ENCODE measurements at places on chromosomes 4 and X. TPM values are rescaled to one million over a fixed set of nuclear protein-coding genes. Genes with fewer than 3 reads are reported as not detected.
A peak's percentile ranks its signal among the peaks of the same experiment; 100 is the strongest.

DNA sequence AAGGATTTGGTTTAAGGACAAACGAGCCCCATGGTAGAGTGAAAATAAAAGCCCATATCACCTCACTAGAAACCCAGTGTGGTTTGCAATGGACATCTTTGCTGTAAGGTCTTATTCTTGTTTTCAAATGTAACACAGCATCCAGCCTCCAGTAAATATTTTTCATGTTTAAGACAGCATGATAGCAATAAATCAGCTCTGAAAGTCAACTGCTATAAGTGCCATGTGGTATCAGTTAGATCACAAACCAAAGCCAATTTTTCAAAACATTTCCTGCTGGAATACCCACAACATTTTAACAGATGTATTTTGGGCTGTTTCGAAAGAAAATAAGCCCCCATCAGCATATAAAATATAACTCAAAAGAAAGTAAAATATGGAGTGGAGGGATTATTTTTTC lies 24.0 kb upstream of the SCML1 start:
- DNase-seq = no peak

GRCh38 chr4:7759216-7759615 lies 180.4 kb downstream of the AFAP1 start:
- DNase-seq = peak; percentile 87

DNA sequence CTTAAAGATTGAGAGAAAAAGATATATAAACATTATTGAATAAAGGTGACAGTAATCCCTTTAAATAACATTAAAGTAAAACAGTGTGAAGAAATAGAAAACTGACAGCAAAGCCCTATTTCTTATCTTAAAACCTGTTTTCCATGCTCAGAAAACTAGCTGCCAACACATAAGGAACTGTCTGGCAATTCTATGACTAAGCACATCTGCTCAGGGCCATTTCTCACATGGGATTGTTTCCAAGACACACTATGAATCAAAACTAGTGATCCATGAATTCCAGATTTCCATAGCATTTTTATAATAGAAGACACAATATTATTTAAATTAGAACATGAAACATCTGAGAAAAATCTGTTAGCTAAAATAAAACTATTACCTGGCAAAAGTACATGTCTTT lies 113.4 kb downstream of the SCLT1 start:
- DNase-seq = no peak

The MAGT1 gene
- total RNA-seq = 40.5 TPM

The GABRG1 gene
- total RNA-seq = not detected

- no peak for DNase-seq
Observed at GRCh38 chr4:5967783-5968182, 50.4 kb downstream of the C4orf50 start.

The HTRA3 gene
- not detected for total RNA-seq

DNA sequence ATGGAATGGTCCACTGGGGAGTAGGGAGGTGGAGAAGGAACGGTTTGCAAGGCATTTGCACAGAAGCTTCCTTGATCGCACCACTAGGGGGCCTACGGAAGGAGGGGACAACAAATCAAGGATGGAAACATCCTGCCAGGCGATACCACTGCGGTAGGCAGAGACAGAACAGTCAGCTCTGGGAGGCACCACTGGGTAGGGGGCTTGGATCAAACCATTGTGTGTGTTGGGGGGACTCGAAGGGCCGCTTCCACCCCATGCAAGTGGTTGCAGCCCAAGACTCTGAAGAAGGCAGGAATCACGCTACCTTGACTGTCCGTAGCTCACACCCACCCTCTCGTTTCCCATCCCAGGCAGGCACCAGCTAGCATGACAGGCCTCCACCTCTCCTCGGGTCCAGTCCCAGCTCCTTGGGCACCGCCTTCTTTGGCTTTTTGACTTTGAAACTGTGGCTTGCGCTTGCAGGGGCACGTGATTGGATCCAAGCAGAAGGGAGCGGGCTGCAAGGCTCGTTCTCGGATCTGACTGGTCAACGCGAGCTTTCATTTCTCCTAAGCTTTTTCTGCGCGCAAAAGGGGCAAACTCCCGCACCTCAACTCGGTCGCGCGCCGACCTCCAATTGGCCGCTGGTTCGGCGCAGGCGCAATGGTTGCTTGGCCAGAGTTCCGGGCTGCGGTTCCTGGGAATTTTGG lies 28.4 kb downstream of the GAGE1 start:
- peak; percentile 9 for DNase-seq

DNA sequence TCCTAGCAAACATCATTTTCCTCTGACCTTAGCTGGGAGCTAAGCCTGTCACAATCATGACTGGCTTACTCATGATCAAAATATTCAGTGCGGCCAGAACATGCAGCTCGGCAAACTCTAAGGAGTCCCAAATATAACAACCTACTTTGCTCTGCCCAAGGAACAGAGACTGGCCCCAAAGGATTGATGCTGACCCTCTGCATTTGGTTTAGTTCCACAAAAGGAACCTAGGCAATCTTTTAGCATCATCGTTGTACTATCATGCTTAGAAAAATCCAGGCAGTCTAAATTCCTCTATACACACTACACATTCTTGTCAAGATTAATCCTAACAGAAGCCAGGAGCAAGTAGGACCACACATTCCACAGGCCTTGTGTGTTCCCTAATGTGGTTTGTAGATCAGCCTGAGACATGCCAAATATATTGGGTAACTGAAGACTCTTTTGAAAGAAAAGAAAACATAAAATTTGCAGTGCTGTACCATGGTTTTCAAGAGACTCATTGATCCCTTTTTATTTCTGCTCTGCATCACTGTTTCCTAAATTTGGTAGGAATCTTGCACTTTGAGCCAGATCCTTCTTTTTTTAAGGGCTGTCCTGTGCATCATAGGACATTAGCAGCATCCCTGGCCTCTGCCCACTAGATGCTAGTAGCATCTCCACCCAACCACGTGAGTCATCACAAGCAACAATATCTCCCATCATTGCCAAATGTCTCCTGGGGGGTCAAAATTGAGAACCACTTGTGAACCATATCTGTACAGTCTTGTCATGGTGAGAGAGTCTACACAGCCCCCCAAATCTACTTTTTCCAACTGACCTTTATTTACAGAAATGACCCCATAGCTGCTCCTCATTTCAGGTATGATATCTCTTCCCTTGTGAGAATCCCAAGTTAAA lies 17.6 kb upstream of the CC2D2A start:
- no peak for DNase-seq

The RIBC1 gene
- total RNA-seq = 0.57 TPM

The RBM46 gene
- not detected for total RNA-seq

The CT55 gene
- not detected for total RNA-seq

- DNase-seq = no peak
Observed at GRCh38 chr4:62822306-62822705, 1586.9 kb downstream of the TECRL start.

DNA sequence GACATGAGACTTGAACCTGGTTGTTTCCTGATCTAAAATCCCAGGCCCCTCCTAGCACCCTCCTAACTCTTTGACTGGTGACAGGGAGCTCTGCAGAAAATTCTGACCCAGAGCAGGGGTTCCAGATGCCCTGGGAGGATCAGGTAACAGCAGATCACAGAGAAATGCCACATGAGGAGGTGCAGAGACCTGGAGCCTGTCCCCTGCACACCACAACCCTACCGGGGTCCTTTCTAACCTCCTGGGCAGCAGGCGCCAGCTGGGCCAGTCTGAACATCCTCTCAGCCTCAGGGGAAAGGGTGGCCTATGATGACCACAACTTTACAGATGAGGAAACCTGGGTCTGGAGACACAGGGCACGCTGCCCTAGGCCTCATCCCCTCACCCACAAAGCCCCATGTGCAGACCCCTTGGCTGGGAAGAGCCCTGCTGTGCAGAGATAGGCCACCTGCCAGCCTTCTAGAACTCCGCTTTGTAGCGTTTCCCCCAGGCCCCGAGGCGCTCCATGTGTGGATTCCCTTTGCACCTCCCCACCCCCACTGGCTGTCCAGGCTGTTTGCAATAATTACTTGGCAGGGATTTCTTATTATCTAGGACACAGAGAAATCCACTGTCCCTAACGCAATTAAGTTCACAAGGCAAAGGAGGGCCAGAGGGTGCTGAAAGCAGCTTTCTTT lies 36.5 kb downstream of the WDR1 start:
- peak; percentile 8 for DNase-seq

The REELD1 gene
- total RNA-seq = 0.21 TPM

- no peak for DNase-seq
Observed at GRCh38 chrX:16188687-16189086, 21.4 kb downstream of the MAGEB17 start.

DNA sequence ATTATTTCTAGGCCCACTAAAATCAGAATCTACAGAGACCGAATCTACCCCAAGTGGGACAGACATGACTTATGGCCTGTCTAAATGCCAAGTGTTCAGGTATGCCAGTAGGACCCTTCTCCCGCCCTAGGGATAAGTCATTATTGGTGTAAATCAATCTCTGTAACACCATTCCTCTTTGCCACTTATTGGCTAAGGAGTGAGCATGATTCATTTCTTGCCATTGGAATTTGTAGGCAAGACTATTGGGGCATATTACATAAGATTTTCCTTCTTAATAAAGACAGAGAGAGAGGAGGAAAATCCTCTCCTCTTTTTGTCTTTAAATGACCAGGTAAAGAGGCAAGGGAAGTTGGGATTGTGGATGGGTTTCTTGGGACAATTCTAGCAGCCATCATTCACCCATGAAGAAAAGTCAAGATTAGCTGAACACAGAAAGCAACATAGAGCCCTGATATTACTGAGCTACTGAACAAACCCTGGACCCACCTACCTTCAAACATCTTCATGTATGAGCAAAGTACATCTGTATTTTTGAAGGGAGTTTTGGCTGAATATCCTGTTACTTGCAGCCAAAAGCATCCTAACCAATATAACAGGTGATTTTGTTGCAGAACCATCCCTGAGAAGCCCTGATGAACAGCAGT lies 2.6 kb downstream of the SLC9B2 start:
- DNase-seq = no peak

DNA sequence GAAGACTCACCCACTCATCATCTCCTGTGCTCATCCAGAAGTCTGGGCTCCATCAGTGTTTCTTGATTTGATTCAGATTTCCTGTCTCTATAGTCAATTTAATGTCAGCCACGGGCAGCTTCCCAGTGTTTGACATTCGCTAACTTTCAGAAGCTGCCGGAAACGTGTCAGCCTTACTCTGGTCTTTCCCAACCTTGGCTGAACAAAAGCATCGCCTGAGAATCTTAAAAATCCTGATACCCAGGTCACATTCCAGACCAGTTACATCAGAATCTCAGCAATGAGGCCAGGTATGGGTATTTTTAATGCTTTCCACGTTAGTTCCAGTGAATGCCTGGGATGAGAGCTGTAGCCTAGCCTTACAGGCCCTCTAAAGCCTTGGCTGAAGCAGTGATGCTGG lies 233.8 kb downstream of the FRMPD4 start:
- no peak for DNase-seq

The IL2 gene
- 165 TPM for total RNA-seq

The UGT2A1 gene
- not detected for total RNA-seq

Measured in activated CD4-positive, alpha-beta memory T cell treated with anti-CD3 and anti-CD28 coated beads for 36 hours (primary cell).